ENCODE measurements at places on chromosomes 11 and 22.

DNA sequence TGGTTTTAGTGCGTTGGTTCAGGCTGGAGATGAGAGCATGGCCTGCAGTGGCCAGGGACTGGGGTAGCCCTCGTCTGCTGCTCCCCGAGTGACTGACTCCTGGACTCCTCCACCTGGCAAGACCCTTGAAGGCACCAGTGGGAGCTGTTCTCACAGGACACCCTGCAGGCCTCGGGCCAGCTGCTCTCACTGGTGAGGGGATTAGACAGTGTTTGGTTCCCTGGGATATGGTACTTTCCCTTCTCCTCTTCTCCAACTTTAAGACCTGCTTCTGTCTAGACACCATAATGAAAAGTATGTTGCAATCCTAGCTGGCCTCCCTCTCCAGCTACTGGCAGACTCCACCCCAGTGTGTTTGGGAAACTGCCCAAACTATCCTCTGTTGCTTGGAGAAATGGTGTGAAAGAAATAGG lies 168.8 kb upstream of the CADM1 start:
- DNase-seq, result no peak

DNA sequence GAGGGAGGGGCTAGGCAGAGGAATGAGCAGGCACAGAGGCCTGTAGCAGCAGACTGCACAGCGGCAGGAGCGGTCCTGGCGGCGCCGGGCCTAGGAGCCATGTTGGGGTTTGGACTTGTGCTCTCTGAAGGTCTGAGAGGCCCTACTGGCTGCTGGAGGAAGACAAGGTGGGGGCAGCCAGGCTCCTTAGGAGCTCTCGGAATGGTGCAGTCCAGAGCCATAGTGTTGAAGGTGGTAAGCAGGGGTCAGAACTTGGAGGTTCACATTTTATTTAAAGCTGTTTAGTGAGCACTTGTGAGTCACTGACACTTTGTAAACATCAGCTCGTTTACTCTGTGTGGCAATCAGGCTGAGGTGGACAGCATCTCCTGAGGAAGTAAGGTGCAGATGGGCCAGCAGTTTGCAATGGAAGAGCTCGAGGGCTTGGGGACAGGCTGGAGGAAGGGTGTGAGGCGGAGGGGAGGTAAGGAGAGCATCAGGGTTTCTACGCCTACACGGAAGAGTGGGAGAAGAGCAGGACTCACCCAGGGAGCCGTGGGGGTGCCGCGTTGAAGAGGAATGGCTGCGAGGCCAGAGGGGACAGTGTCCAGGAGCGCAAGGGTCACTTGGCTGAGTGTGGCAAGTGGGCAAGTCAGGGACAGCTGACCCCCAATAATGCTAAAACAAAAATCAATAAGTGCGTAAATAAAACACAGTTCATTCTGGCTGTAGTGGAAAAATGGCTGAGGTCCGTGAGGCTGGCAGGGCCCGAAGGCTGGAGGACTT lies 10.0 kb upstream of the TMEM191C start:
- no peak for DNase-seq

- no peak for DNase-seq
Measured at GRCh38 chr11:1748636-1749394, 1.6 kb downstream of the IFITM10 start.

GRCh38 chr22:47804281-47804680 lies 1041.8 kb downstream of the TBC1D22A start:
- no peak for DNase-seq

DNA sequence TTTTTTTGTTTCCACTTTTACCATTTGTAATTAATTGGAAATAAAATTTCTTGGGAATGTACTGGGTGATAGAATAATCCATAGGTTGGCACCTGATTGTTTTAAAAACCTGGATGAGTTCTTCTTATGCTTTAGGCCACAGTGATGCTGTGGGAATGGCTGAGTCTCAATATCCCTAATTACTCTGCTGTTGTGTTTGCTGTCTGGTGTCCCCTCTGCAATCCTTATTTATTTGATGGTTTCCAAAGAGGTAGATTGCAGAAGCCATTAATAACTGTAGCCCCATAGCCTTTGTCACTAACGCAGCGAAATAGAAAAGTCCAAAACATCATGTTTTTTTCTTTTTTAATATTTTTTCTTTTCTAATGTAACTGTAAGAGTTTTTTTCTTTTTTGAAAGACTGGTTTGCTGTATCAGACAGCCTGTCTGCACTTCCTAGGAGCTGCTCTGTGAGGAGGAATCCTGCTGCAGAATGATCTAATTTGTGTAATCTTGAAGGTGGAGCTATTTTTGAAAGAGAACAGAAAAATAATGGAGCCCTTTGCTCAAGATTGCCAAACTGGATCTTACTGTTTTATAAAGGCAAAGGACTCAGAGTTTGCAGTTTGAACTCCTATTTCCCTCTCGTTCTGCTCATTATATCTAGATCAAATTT lies 14.9 kb downstream of the PACS1 start:
- DNase-seq, result no peak

GRCh38 chr22:46134111-46134705 lies 16.1 kb upstream of the PPARA start:
- no peak for DNase-seq

- no peak for DNase-seq
Measured at GRCh38 chr11:105911454-105911853, 110.6 kb downstream of the MSANTD4 start.

GRCh38 chr22:32579529-32580220 lies 105.1 kb downstream of the FBXO7 start:
- DNase-seq, result no peak

GRCh38 chr11:122637541-122637940 lies 18.0 kb upstream of the UBASH3B start:
- no peak for DNase-seq

DNA sequence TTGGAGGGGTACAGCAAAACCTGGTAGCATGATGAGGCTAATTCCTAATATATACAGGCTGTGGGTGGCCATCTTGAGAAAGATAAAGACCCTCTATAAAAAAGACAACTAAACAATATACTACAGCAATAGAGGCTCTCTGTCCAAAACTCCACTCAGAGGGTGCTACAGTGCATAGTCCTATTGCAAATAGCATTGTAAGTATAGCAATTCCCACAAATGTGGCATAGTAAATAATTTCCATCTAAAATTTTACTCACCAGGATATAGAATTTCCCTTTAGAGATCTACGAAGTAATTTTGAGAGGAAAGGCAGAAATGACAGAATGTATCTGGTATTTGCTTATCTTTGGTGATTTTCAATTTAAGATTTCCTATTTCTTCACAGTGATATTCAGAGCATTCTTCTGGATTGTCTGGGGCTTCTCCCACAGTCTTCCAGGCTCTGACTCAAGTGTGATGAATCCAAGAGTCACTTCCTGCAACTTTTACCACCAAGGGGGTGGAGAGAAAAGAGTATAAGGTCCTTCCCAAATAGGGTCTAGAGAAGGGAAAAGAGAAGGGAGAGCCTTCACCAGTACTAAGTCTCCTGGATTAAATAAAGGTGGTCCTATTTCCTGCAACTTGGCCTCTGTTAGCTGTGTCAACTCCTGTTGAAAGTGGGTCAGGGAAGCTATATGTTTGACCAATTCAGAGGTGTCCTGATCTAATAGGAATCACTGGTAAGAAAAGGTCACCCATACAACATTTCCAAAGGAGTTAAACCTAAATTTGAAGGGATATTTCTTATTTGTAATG lies 1054.7 kb upstream of the CNTN5 start:
- peak; percentile 41 for DNase-seq

- DNase-seq, result no peak
Measured at GRCh38 chr11:22207162-22207561, 14.3 kb downstream of the ANO5 start.

DNA sequence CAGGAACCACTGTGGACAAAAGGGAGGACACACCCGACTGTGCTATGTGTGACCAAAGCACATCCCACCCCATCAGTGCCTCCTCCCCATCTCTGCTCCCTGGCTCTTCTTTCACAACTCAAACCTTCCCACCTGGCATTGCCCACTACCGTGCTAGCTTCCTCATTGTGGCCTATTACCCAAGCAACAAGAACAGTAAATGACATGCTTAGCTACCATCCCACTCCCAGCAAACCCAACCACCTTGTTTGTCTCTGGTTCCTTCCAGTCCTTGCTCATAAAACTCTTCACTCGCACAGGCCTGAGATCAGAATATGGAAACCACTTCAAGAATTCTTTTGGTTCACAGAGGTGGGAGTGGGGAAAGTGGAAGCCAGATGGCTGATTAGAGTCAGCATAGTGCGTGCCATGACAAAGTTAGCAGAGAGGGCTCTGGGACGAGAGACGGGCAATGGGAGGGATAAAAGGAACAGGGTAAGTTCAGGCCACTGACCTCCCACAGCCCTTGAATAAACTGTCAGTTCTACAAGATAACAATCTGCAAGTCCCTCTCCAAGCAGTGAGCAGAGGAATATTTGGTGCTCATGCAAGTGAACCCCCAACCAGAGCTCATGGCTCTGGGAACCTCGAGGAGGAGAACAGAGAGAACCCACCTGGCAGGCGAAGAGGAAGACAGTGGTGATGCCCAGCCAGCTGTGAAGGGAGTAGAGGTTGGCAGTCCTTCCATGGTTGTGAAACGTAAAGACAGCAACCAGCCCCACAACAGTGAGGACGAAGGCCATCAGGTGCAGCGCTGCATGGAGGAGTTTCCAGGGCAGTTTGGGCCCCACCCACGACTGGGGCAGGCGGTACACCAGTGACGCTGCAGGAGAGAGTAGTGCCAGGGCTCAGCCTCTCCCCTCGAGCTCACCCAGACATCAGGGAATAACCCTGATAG lies 8.3 kb downstream of the CYB561A3 start:
- DNase-seq, result no peak

- no peak for DNase-seq
Measured at GRCh38 chr22:39515266-39516050, 4.9 kb upstream of the ATF4 start.

DNA sequence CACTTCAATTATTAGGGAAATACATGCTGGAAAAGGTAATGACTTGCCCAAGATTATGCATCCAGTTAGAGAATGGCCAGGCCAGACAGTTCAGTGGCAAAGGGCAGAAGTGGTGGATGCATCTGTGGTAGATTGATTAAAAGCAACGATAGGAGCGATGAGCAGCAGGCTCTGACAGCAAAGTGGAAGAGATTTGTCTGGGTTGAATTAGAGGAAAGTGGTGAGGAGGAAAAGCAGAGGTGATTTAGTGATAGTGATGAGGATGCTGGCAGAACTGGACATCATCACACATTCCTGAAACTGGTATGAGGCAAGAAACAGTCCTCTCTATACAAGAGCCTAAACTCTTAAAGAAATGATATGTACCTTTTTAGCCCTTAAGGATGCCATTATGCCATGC lies 12.5 kb downstream of the HSD17B12 start:
- no peak for DNase-seq

DNA sequence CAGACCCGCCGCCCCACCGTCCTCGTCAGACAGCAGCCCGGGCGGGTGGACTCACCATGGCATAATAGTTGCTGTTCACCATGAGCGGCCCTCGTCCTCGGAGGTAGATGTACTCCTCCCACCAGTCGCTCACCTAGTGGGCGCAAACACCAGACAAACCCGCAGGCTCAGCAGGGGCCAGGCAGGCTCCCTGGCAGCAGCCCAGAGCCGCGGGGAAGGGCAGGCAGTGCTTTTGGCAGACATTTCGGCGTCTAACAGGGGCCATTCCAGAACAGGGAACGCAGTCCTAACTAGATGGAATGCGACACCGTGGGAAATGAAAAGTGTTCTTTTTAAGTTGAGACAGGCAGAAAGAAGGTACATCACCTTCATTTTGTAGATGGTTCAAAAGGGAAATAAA lies 44.9 kb downstream of the CPT1A start:
- DNase-seq, result no peak

DNA sequence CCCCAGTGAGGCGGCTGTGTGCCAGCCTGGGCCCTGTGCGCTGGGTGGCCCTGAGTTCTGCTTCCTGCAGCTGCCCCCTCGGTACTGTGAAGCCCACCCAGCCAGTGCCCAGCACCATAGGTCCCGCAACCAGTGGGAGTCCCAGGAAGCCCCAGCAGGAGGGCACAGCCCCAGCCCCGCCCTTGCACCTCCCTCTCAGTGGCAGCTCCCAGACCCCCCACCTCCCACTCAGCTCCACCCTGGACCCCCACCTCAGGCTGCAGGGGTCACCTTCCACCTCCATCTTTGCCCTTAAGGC lies 30.9 kb downstream of the MOB2 start:
- no peak for DNase-seq

DNA sequence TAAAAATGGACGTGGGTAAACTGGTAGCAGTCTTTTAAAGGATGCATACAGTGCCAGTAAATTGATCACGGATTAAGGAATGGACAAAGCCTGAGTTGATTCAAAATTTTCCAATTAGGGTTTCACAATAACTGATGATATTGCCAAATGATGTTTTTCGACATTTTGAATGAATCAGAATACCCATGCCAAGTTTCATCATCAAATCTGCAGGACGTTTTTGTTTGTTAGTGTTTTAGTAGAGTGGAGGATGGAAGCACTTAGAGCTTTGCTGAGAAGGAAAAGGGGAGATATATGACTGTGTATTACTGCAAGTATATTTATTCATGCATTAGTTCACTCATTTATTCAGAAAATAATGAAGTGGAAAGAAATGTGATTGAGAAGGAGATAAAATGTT lies 78.3 kb downstream of the SLC17A6 start:
- no peak for DNase-seq

GRCh38 chr11:83157594-83158356 lies 844 bp downstream of the PCF11 start:
- DNase-seq, result no peak

DNA sequence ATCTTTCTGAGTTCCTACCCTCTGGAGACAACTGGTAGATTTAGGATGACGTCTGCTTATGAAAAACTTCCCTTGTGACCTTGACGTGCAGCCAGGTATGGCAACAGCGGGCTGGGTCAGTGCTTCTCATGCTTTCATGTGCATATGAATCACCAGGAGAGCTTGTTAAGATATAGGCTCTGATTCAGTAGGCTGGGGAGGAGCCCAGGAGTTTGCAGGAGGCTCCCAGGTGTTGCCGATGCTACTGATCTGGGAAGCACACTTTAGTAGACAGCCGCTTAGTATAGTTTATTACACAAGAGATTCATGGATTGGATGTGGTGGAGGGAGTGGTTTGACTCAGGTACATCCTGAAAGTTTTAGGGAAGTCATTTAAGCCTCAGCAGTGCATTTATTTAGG lies 23.8 kb downstream of the DIXDC1 start:
- no peak for DNase-seq

DNA sequence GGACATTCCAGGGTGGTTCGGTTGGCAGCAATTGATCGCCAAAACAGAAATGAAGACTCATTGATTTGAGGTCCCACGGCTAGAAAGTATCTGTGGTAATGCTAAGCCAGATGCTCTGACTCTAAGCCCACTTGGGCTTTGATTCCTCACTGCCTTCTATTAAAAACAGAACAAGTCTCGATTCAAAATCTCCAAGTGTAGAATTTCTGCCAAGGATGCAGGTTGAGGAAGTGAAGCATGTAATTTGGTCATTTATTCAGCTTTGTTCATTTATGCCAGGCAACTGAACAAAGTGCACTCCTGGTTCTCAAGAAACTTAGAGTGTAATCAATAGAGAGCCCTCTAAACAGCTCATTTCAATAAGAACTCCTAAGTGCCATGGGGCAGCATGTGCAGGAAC lies 2.3 kb upstream of the CEP295 start:
- DNase-seq, result no peak

DNA sequence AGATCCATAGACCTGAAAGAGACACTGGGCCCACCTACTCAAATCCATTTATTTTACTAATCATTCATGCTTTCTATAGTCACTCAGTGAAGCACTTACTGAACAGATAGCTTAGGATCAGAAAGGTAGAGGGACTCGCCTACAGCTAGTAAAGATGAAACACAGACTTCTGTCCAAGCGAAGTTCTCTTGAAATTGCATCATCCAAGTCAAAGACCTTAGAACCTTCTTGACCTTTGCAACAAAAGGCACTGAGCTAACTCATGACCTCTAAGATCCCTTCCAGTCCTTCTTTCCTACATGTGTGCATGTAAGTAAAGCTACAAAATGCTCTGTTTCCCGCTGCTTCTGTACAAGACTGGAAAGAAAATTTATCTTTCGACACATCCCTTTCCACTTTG lies 377.6 kb downstream of the LARGE1 start:
- DNase-seq, result no peak

Data from HFF-Myc (cell line).